ENCODE measurements at places on chromosomes 4 and X.

DNA sequence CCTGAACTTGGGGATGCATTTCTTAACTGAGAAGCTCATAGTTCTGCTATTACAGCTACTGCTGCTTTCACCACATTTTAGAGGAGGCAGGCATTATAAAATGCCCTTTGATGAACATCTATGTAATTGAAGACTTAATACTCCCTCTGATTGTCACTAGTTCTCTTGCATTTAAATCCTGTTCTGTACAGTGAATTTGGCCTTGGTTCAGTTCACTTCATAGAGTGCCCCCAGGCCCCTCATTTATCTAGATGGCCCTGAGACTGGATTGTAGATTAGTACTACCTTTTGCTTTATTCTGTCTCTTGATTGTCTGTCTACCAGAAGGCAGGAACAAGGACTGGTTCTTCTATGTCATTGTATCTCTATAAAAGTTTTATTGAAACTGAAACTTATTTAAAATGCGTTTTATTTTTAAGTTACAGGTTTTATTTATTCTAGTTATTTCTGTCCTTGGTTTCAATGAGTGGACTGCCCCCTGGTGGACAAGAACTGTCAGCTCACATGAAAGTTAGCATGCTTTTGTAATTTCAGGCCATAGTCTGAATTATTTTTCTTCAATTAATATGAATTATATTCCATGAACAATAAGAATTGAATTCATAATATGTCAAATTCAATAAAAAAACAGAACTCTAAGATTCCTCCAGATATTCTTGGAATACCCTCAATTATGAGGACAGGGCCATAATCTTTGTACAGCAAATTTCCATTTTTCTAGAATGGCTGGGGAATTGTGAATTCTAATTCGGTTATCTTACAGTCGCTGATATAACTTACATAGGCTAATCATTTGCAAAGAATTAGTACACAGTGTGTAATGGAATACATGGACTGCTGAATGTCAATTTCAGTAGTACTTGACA lies 47.2 kb upstream of the TMEM33 start:
- no peak for DNase-seq

DNA sequence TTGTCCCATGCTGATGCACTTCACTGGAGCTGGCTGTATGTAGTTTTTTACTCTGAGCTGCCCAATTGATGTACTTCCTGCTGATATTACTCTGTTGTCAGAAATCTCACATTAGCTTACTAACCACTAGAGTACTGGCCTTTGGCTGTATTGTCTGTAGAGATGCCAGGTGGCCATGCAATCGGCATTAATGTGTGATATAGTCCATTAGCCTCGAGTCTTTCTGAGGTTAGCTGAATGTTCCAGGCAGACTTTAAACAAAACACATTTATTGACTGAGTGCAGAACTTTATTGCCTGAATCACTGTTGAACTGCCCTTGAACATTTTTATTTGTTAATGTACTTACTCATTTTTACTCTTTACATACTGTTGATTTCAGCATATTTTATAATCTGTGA lies 335.2 kb downstream of the PCDH10 start:
- no peak for DNase-seq

DNA sequence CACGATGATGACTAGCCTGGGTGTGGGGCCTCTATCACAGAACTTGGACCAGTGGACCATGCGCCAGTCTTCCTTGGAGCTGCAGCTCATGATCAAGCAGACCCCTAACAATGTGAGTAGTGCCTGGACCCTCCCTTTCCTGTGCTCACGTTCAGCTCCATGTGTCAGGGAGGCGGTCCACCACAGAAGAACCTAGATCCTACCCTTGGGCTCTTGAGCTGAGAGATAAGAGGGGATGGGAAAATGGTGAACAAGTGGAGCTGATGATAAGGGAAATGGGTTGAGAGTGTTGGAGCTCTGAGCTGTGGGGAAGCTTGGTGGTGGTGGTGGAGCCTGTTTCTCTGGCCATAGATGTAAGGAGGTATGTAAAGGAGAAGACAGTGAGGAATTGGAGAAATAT lies 13.1 kb downstream of the MED12 start:
- no peak for DNase-seq

DNA sequence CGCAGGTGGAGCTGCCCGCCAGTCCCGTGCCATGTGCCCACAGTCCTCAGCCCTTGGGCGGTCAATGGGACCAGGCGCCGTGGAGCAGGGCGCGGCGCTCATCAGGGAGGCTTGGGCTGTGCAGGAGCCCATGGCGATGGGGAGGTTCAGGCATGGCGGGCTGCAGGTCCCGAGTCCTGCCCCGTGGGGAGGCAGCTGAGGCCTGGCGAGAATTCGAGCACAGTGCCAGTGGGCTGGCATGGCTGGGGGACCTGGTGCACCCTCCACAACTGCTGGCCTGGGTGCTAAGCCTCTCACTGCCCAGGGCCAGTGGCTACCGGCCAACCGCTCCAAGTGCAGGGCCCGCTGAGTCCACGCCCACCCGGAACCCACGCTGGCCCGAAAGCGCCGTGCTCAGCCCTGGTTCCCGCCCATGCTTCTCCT lies 646.5 kb downstream of the GABRG1 start:
- DNase-seq, result no peak

- no peak for DNase-seq
Measured at GRCh38 chr4:113677325-113677724, 84.2 kb downstream of the CAMK2D start.

DNA sequence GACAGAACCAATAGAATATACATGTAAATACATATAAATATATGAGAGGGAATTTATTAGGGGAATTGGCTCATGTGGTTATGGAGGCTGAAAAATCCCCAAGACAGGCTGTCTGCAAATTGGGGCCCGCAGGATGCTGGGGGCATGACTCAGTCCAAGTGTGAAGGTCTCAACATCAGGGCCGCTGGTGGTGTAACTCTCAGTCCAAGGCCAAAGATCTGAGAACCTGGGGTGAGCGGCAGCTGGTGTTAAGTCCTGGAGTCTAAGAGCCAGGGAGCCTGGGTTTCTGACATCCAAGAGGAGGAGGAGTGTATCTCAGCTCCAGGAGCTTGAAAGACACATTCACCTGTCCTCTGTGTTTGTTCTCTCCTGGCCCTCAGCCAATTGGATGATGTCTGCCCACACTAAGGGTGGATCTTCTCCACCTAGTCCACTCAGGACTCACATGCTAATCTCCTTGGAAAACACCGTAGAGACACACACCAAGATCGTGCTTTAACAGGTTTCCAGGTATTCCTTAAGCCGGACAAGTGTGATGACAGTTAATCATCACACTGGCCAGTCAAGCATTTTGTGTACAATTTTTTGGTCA lies 28.9 kb downstream of the TIGD2 start:
- DNase-seq, result no peak

DNA sequence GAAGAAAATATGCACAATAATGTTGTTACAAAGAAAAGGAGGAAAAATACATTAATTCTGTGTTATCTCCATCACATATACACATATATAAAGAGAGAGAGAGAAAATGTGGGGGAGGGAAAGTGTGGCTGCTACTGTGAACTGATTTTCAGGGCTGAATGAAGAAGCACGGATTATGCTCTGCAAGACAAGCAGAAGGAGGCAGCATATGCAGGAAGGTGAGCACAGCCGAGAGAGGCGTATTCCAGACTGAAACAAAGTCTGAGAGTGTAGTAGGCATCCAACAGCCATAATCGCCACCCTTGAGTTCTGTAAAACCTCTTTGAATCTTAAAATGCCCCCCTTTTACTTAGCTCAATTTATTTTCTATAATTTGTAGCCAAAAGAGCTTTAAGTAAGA lies 1081.8 kb upstream of the GRID2 start:
- no peak for DNase-seq

- DNase-seq, result no peak
Measured at GRCh38 chrX:90883479-90883878, 551.2 kb upstream of the PABPC5 start.

GRCh38 chr4:120694973-120695372 lies 227.6 kb downstream of the PRDM5 start:
- DNase-seq, result no peak

- no peak for DNase-seq
Measured at GRCh38 chr4:2722033-2722432, 34.1 kb downstream of the TNIP2 start.

GRCh38 chr4:87241336-87241735 lies 20.9 kb upstream of the KLHL8 start:
- DNase-seq, result no peak

- peak; percentile 59 for DNase-seq
Measured at GRCh38 chrX:71178908-71179307, 34.3 kb downstream of the NLGN3 start.

GRCh38 chr4:104490770-104491480 lies 3.8 kb downstream of the CXXC4 start:
- peak; percentile 40 for DNase-seq

GRCh38 chr4:8613421-8614364 lies 21.1 kb downstream of the CPZ start:
- no peak for DNase-seq

DNA sequence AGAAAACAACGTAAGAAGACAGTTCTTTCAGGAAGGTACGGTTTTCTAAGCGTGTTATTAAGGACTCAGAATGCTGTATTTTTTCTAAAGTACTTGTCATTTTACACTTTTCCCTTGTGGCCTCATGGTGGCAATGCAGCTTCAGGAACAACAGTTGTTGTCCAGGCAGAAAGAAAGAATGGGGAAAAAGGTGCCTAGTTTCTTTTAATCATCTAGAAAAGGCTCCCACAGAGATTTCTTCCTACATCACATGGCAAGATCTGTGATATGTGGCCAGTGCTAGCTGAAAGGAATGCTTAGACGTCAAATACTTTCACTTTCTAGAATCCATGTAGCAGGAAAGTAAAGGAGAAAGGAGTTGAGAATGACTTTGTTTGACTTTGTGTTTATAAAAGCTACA lies 49.0 kb upstream of the TRAM1L1 start:
- peak; percentile 29 for DNase-seq

- DNase-seq, result peak; percentile 43
Measured at GRCh38 chrX:154596290-154596929, 11.5 kb downstream of the CTAG1A start.

DNA sequence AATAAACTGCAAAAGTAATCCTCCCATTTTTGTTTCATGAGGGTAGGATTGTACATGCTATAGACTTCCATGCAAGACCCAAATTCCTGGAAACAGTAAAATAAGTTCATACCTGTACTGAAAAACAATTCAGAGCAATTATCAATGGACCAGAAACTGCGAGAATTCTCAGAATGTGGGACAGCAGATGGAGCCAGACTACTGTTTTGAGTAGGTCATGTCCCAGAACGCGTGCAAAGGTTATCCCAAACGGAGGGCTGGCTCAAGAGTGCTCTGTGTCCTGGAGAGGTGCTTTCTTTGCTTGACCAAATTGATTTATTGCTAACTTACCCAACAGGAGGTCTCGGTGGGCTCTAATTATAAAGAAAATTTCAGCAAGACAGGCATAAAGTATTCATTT lies 1.7 kb upstream of the MAGEH1 start:
- no peak for DNase-seq

DNA sequence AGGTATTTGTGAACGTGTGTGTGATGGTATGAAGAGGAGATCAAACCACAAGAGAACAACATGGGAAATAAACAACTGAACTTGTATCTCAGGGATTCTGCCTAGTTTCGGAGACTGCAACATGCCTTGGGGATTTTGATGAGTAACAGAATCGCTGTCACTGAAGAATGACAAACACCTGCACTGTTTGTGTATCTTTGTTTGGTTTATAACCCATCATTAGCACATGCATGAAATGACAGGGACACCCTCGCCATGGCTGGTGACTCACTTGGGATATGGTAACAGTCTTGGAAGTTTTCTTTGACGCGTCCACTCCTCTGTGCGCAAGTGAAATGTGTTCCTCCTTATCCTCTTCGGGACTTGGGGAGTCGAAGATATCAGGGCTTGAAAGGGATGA lies 30.3 kb upstream of the MAP3K15 start:
- DNase-seq, result no peak

DNA sequence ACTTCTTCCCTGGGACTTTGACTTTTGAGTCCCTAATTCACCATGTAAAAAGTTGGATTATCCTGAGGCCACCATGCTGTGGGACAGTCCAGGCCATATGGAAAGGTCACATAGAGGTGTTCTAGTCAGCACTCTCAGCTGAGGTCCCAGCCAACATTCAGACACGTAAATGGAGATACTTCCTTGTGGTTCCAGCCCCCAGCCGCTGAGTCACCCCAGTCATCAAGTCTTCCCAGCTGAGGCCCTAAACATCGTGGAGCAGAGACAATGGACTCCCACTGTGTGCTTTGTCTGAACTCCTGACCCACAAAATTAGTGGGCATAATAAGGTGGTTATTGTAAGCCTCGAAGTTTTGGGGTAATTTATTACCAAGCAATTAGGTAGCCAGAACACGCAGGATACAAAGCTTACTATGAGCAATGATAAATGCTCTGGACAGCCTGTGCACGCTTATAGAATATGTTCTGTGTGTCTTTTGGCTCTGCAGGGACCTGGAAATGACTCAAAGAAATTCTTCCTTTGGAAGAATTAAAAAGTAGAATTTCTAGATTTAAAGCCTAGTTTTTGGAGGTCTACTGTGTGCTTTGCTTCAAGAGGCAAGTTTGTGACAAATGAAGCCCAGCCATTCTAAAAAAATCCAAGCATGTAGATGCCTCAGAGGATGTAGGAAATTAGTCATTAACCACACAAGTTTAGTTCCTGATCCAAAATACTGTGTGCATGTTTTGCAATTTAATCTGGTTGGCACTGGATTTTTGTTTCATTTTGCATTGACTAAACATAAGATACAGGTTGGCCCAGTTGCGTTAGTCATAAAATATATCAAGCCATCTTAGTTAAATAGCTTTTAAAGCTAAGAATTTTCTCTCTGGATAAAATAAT lies 33.2 kb upstream of the SLC9A7 start:
- DNase-seq, result no peak

DNA sequence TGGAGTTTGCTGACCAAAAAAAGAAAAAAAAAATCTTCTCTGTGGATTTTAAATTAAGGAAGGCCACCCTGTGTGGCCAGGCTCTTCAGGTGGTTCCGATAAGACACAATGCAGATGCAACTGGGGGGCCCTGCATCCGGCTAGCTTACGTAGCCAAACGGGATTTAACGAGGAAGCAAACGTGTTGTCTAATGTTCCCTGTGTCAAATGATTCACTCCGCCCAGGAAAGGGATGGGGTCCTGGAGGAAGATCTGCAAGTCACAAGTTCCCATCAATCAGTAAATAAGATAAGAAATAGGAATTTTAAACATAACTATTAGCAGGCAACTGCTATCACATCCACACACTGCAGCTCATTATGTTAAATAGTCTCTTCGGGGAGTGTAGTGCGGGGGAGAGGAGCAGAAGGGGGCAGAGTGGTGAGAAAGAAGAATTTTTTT lies 216.4 kb upstream of the GYPA start:
- DNase-seq, result no peak
